ENCODE measurements at places on chromosomes 4 and X.

GRCh38 chrX:23662187-23662586 lies 5.1 kb upstream of the PRDX4 start:
- DNase-seq = no peak

GRCh38 chr4:11628093-11628725 lies 199.5 kb upstream of the HS3ST1 start:
- no peak for DNase-seq

GRCh38 chr4:115145393-115146160 lies 32.2 kb upstream of the NDST4 start:
- DNase-seq = no peak

GRCh38 chr4:6250235-6250983 lies 19.2 kb upstream of the WFS1 start:
- DNase-seq = no peak

DNA sequence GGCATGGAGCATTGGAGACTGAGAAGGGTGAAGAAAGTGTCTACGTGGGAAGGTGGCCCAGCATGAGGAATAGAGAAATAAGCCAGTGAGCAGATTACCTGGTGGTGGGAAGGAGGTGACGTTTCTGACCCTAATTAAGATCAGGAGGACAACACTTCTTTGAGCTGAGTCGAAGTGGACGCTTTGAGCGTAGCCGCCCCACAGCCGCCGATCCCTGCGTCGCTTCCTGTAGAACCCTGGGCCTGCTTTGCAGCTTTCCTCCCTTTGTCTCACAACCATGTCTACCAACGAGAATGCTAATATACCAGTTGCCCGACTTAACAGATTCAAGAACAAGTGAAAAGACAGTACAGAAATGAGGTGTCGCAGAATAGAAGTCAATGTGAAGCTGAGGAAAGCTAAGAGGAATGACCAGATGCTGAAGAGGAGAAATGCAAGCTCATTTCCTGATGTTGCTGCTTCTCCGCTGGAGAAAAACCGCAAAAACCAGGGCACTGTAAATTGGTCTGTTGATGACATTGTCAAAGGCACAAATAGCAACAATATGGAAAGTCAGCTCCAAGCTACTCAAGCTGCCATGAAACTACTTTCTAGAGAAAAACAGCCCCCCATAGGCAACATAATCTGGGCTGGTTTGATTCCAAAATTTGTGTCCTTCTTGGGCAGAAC lies 6.4 kb upstream of the ANTXR2 start:
- no peak for DNase-seq
